ENCODE measurements at places on chromosomes 4 and X.

DNA sequence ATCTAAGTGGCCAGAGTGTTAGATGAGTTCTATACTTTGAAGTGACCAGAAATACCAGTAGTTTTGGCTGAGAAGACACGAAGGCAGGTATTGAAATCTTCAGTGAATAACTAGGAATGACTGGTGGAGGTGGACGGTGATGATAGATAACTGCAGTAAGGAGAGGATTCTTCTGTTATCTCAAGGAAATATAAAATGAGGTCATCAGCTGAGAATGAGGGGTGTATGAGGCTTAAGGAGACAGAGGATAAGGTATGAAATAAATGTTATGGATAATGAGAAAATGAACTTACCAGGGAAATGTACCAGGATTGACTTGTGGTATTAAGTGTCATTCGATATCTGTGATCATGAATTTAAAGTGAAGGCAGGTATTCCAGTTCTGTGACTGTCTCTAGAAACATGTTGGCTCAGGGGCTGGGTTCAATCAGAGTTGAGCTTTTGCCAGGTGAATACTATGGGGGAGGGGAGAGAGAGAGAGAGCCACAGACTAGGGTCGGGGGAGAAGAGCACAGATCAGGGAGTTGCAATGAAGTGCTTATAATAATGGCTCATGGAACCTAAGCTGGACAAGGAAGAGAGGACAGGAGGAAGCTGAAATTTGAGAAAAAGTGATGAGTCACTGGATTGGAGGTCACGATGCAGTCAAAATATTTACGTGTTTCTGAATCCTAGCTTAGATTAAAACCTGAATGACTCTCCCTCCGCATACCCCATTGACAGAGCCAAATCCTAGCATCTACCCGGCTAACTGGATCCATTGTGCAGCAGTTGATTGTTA is 37.5 kb upstream of the BRS3 start:
- no peak for DNase-seq

GRCh38 chr4:96170198-96170597 is 330.3 kb downstream of the PDHA2 start:
- DNase-seq, result no peak

GRCh38 chr4:100657187-100657586 is 139.4 kb upstream of the EMCN start:
- no peak for DNase-seq

DNA sequence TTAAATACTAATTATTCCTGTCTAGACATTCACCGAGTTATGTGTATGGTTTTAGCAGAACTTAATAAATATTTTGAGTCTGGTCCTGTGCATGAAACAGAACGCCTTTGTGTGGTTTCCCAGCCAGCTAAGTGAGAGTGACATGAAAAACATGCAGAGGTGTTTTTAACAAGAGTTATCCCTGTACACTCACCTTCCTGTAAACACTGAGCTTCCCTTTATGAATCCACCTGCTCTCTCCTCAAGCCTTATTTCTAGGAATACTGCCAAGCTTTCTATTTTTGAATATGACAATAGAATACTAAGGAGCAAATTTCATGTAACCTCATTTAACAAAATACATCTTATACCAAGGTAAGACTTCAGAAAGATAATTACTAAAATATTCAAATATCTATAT is 270.3 kb upstream of the CTSO start:
- no peak for DNase-seq

DNA sequence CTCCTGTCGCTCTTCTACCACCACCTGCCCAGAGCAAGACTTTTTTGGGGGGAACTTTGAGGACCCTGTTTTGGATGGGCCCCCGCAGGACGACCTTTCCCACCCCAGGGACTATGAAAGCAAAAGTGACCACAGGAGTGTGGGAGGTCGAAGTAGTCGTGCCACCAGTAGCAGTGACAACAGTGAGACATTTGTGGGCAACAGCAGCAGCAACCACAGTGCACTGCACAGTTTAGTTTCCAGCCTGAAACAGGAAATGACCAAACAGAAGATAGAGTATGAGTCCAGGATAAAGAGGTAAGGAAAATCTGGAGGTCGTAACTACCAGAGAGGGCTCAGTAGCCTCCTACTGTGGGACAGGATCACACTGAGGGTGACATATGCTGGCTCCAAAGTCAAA is 364.5 kb downstream of the MAPK10 start:
- DNase-seq, result no peak

DNA sequence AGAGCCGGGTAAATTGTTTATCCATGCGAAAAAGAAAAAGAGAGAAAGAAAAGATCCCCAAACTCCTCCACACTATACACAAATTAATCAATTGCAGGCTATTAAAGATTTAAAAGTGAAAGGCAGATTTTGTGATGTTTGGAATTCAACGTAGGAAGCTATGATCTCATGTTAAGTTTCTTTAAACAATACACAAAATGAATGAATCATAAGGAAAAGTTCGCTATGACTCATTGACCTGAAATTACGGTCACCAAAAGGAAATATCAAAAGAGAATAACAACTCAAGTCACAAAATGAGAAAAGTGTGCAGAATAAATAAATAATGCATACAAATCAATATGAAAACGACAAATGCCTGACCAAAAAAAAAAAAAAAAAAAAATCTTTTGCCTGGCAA is 28.6 kb downstream of the CLNK start:
- no peak for DNase-seq

DNA sequence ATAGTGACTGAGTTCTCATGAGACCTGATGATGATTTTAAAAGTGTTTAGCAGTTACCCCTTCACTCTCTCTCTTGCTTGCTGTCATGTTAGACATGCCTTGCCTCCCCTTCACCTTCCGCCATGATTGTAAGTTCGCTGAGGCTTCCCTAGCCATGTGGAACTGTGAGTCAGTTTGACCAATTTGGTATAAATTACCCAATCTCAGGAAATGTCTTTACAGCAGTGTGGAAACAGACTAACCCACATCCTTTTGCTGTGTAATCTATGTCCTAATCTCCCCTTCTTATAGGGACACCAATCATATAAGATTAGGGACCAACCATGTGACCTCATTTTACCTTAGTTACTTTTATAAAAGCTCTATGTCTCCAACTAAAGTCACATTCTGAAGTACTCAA is 677.8 kb downstream of the ADGRL3 start:
- no peak for DNase-seq

DNA sequence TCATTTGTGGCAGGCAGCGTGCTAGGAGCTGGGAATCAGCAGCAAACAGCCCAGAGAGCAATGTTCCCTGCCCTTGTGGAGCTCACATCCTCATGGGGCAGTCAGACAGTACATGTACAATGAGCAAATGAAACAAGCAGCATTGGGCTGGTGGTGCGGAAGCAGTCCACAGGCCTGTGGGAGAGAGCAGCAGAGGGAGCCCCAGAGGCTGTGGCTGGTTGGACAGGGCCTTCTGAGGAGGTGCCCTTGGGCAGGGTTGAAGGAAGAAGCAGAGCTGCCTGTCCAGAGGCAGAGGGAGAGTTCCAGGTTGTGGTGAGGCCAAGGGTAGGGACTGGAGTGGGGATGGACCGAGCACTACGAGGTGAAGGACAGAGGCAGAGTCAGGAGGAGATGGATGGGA is 22.5 kb downstream of the MMGT1 start:
- DNase-seq, result no peak

DNA sequence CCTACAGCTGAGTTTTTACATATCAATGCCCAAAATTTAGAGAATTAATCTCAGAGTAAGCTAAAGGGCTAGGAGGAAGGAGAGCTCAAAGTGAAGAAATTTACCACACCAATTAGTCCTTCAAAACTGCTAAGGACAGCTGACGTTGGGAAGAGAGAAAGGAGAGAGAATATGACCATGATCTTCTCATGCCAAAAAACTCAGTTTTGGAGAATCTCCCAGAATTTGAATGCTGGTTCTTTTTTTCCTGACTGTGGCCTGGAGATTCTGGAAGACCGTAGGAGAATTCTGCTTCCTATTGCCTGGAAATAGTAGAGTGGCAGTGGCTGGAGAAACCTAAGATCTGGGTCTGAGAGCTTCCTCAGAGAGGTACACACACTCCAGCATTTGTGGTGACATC is 834.4 kb upstream of the SLIT2 start:
- DNase-seq, result no peak

DNA sequence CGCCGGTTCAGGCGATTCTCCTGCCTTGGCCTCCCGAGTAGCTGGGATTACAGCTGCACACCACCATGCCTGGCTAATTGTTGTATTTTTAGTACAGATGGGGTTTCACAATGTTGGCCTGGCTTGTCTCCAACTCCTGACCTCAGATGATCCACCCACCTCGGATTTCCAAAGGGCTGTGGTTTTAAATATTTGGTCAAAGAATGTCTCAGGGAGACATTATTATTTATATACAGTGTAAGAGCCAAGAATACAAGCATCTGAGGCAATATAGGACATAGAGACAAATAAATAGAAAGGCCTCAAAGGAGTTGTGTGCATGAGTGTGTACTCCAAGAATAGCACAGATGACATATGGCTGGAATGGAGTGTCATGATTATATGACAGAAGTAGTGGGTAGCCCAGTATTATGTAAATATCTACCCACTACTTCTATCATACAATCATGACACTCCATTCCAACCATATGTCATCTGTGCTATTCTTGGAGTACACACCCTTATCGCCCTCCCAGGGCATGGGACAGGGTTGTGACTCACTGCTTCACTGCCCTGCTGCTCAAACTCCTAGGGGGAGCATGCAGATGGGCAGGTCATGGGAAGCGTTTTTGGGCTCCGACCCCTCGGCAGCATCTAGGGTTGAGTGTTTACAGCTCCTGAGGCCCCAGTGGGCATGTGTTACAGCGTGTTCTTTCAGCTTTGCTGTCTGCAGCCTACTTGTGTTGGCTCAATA is 1649.8 kb upstream of the PCDH10 start:
- no peak for DNase-seq

- peak; percentile 61 for DNase-seq
These were observed at the start of gene PRICKLE3 for GRCh38 chrX:49186125-49187027. PRICKLE3 (minus strand) TSS chrX:49186373; CDS start chrX:49186297, 76 bp downstream.
